Suprapubic skin (tissue), 4 donors: ENCODE measurements at places on chromosomes 5 and 9.

DNA sequence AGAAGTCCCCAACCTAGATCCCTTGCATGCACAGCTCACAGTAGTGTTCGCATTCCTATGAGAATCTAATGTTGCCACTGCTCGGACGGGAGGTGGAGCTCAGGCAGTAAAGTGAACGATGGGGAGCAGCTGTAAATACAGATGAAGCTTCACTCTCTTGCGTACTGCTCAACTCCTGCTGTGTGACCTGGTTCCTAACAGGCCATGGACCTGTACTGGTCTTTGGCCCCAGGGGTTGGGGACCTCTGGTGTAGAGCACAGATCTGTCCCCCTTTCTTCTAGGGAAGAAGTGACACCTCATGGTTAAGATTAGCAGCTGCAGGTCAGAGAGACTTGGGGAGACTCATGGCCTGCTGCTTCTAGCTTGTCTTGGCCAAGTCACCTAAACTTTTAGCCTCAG, 7.1 kb downstream of the ARHGEF28 start:
- no peak for DNase-seq

- DNase-seq: no peak
Measured at GRCh38 chr9:131739133-131739958, 530 bp downstream of the RAPGEF1 start.

DNA sequence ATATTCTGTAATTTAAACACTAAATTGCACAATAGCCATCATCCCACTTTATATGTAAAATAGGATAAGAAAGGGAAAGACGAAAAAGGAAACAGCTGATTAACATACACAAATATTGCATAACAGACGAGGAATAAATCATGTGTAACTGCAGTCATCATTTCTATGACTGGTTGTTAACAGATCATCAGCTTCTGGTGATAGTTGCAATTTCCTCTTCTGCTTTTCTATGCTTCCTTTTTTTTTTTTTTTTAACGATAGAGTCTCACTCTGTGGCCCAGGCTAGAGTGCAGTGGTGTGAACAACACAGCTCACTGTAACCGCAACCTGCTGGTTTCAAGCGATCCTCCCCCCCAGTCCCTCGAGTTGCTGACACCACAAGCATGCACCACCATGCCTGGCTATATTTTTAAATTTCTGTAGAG, 22.5 kb upstream of the JAKMIP2 start:
- no peak for DNase-seq

DNA sequence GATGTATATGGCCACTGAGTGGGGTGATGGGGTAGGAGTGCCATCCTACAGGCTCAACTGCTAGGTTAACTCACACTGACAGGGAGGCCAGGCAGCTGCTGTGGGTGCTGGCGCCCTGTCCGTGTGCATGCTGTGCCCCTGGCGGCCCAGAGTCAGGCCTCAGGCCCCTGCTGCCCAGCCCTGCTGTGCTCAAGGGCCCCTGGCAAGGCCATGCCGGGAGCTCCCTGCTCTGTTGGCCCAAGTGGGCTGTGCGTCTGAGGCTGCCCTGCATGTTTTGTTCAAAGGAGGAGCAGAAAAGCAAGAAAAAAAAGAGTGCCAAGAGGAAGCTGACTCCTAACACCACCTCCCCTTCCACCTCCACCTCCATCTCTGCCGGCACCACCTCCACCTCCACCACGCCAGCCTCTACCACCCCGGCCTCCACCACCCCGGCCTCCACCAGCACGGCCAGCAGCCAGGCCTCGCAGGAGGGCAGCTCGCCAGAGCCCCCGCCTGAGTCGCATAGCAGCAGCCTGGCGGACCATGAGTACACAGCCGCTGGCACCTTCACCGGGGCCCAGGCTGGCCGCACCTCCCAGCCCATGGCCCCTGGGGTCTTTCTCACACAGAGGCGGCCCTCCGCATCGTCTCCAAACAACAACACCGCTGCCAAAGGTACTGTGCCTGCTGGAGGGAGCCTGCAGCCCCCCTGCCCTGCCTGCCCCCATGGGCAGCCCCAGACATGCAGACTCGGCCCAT, 100.1 kb downstream of the PHF2 start:
- DNase-seq: peak; percentile 48

DNA sequence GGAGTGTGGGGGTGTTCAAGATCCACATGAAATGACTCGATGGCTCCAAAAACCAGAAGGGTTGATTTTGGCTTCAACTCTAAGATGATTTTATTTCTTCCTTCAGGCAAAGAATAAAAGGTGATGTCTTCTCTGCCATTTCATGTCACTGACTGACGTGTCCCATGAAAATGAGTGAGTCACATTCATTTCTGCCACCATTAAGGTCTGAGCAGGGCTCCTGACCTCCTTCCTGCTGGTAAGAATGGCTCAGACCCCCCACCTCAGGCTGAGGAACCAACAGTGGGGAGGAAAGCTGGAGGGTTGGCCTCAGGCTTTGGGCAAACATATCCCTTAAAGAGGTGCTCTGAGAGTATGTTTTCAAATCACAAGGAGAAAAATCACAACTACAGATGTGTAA, 53.9 kb upstream of the ZNF354A start:
- DNase-seq: no peak

GRCh38 chr9:2153630-2154217, 138.6 kb downstream of the SMARCA2 start:
- no peak for DNase-seq

- no peak for DNase-seq
Measured at GRCh38 chr5:6732634-6733410, 19.6 kb downstream of the TENT4A start.

DNA sequence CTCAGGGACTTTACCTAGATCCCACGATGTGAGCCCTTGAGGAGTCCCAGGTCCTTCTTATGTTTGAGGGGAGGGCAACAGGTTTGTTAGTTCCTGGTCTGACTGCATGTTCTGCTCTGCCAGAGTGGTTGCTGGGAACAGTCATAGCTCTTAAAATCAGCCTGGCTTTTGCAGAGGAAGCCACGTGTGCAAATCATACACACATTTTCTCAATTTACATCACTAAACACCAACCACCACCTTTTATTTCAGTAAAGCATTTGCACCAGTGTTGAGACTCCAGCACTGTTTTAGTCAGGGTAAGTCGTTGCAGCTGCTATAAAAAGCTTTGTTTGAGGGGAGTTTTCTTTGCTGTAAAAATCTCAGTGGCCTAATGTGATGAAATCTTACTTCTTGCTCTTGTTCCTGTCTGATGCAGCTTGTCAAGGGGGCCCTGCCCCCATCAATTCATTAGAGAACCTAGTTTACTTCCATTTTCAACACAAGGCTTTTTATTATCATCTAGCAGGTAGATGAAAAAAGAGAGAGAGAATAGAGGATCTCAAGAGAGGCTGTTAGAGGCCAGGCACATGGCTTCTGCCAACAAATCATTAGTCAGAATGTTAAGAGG, 70.3 kb upstream of the VCAN start:
- DNase-seq: no peak

DNA sequence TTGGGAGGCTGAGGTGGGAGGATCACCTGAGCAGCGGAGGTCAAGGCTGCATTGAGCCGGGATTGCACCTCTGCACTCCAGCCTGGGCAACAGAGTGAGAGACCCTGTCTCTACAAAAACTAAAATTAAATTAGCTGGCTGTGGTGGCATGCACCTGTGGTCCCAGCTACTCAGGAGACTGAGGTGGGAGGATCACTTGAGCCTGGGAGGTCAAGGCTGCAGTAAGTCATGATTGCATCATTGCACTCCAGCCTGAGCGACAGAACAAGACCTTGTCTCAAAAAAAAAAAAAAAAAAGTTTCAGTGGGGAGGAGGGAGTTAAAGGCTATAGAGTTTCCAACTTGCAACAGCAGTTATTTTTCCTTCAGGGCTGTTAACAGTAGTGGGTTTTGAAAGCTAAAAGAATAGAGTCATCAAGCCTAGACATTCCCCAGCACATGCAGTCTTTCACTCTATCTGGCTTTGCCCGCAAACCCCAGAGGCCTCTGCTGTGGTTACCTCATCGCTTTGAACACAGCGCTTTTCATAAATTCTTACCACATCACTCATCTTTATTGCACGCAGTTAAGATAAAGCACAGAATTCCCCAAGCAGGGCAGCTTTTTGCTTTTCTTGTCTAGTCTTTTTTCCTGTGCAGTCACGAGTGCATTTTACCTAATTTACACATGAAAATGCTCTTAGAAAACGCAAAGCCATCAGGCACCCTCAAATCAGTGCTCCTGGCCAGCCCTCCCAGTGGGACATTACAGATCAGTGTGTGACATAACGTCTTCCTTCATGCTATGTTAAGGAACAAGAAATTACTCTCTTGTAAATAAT, 8.7 kb upstream of the SLC2A8 start:
- DNase-seq: no peak
